ENCODE measurements at places on chromosomes 16 and 17.

DNA sequence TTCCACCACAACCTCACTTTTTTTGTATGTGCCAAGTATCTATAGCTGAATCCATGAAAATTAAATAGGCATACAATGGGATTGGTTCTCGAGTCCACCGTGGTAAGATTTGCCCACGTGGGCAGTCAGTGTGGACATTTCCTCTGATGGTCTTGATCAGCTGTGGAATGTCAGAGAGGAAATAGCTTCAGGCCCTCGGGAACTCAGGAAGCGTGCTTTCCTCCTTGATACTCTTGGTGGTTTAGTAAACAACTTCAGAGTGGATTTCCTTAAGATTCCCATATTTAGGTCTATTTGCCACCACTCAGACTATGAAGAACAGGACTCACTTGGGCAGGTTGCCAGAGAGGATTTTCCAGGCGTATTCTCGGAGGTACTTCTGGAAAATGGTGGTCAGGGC lies 152.5 kb downstream of the VPS53 start:
- no peak overlapping the region for H3K27ac ChIP-seq
- no peak for DNase-seq
- H3K4me3 ChIP-seq, result no peak overlapping the region
- no peaks in the 10 kb centered on the region for H3K36me3 ChIP-seq
- peaks cover 12% of the 10 kb centered on the region for H3K4me1 ChIP-seq

GRCh38 chr16:26087091-26087490 lies 395.3 kb downstream of the HS3ST4 start:
- no peak overlapping the region for H3K27ac ChIP-seq
- H3K4me3 ChIP-seq, result no peak overlapping the region
- no peaks in the 10 kb centered on the region for H3K4me1 ChIP-seq
- H3K36me3 ChIP-seq, result no peaks in the 10 kb centered on the region
- no peak for DNase-seq

GRCh38 chr17:51951741-51952140 lies 206.8 kb downstream of the CA10 start:
- no peak overlapping the region for H3K4me3 ChIP-seq
- H3K4me1 ChIP-seq, result no peaks in the 10 kb centered on the region
- no peak for DNase-seq
- no peak overlapping the region for H3K27ac ChIP-seq
- no peaks in the 10 kb centered on the region for H3K36me3 ChIP-seq

DNA sequence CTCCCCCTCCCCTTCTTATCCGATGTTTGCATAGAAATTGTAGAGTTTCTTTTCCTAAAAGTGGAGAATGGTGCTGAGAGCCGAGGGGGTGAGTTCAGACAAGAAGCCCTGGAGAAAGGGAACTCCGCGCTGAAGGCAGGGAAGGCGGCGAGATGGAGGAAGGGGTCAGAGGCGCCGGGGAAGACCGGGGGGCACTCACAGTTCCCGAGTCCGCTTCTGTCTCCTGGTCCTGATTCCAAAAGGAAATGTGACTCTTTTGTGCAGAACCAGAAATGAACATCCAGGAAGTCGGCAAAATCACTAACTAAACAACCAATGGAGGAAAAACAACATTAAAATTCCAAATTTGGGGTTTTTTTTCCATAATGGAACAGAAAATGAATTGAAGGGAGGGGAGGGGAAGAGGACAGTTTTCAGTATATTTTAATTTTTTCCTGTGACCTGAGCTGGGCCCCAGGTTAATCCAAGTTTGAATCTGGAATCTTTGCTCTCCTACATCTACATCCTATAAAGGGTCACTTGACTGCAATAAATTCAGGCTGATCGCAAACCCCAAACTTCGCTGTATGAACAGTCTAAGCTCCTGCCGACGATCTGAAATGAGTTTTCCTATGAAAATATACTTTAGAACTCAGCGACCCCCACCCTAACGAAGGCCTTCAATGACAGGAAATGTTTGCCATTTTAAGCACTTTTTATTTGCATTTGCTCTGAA lies 252.3 kb downstream of the C16orf95 start:
- H3K4me3 ChIP-seq, result no peak overlapping the region
- peak overlapping the region; percentile 10 for H3K27ac ChIP-seq
- no peak for DNase-seq
- peaks cover 15% of the 10 kb centered on the region for H3K4me1 ChIP-seq

DNA sequence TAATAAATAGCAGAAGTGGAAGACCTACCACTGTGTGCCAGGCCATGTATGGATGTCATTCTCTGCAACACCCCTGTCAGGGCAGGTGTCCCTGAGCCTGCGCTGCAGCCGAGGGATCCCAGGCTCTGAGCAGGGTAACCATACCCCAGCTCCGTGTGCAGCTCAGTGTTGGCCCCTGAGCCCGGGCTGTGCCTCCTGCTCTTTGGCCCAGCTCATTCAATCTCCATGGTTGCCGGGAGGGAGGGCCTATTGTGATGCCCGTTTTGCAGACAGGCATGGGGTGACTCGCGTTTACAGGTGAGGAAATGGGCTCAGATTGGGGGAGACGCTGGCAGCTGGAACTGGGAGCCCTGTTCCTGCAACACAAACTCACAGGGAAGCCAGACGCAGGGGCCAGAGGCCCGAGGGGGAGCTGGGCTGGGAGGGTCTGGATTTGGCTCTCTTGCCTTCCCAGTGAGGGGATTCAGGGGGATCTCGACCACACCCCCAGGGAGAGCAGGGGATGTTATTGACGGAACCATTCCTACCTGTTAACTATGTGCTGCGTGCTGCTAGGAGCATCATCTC lies 190.5 kb downstream of the IRF8 start:
- H3K36me3 ChIP-seq, result no peaks in the 10 kb centered on the region
- peaks cover 16% of the 10 kb centered on the region for H3K27me3 ChIP-seq
- no peak overlapping the region for H3K27ac ChIP-seq
- no peaks in the 10 kb centered on the region for H3K4me1 ChIP-seq
- no peak for DNase-seq

DNA sequence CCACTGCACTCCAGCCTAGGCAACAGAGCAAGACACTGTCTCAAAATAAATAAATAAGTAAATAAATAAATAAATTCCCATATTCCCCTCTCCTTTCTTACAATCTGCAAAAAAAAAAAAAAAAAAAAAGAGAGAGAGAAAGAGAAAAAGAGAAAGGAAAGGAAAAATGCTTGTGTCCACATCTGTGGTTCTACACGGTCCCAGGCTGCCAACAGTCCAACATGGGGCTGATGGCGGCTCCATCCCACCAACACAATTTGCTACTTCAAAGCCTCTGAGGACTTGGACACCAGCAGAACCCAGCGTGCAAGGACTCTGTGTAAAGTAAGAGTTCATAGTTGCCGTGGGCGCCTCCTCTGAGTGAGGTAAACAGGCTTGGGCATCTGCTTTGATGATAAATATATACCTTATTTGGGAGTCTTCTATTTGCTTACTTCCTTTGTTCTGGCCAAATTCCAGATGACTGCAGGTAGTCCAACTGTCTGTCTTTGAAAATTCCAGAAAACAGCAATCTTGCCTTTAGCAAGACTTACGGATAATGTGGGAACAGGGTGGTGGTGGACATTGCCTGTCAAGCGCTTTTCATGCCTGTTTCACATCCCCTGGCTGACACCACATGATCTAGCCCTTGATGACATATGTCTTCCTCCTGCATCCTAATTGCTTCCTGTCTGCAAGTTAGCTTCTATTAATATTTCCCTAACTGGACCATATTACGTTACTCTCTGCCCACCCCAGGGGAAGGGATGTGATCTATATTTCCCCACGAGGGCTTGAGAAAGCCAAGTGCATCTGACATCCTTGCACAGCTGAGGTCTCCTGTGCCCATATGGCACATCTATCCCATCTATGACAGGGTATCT lies 10.1 kb downstream of the LITAF start:
- H3K4me1 ChIP-seq, result peaks cover 83% of the 10 kb centered on the region
- no peaks in the 10 kb centered on the region for H3K27me3 ChIP-seq
- H3K4me3 ChIP-seq, result no peak overlapping the region

GRCh38 chr16:4682616-4683254 lies 10.6 kb upstream of the NUDT16L1 start:
- H3K4me1 ChIP-seq, result no peaks in the 10 kb centered on the region
- peaks cover 12% of the 10 kb centered on the region for H3K36me3 ChIP-seq
- DNase-seq, result no peak

- no peaks in the 10 kb centered on the region for H3K36me3 ChIP-seq
- no peak for DNase-seq
- no peaks in the 10 kb centered on the region for H3K4me1 ChIP-seq
- H3K27ac ChIP-seq, result no peak overlapping the region
Measured at GRCh38 chr16:27657811-27658210, 107.9 kb downstream of the KATNIP start.

DNA sequence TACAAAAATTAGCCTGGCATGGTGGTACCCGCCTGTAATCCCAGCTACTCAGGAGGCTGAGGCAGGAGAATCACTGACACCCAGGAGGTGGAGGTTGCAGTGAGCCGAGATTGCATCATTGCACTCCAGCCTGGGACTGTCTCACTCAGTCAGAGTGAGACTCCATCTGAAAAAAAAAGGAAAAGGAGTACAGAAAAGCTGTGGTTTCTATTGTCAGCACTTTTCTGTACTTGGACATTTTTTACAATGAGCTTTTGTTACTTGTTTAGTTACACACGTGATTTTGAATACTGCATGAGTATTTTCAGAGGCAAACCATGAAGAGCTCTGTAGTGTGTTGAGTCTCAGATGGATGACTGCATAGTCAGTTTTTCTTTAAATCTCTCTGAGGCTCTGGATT lies 26.3 kb downstream of the ZC3H18 start:
- H3K27ac ChIP-seq, result peak overlapping the region; percentile 70
- DNase-seq, result no peak
- H3K4me3 ChIP-seq, result no peak overlapping the region
- peaks cover 2% of the 10 kb centered on the region for H3K36me3 ChIP-seq
- H3K27me3 ChIP-seq, result no peaks in the 10 kb centered on the region

- no peaks in the 10 kb centered on the region for H3K27me3 ChIP-seq
- H3K4me3 ChIP-seq, result no peak overlapping the region
- H3K27ac ChIP-seq, result no peak overlapping the region
- H3K4me1 ChIP-seq, result no peaks in the 10 kb centered on the region
Measured at GRCh38 chr16:17481736-17482135, 11.0 kb upstream of the XYLT1 start.

- no peaks in the 10 kb centered on the region for H3K27me3 ChIP-seq
- H3K27ac ChIP-seq, result no peak overlapping the region
Measured at GRCh38 chr17:36689089-36689667, 87.8 kb downstream of the MRM1 start.
